ENCODE measurements at places on chromosomes 16 and 17.

- DNase-seq: no peak
Observed at GRCh38 chr17:29070781-29071180, 27.8 kb downstream of the PIPOX start.

- DNase-seq: no peak
Observed at GRCh38 chr17:65436871-65437270, 124.6 kb downstream of the AXIN2 start.

GRCh38 chr17:28864991-28865849 is 10.4 kb downstream of the ERAL1 start:
- DNase-seq: no peak

GRCh38 chr17:607361-608147 is 107.1 kb downstream of the VPS53 start:
- DNase-seq: peak; percentile 22

All from suppressor macrophage (primary cell).